ENCODE measurements at places on chromosomes 2 and 18.

DNA sequence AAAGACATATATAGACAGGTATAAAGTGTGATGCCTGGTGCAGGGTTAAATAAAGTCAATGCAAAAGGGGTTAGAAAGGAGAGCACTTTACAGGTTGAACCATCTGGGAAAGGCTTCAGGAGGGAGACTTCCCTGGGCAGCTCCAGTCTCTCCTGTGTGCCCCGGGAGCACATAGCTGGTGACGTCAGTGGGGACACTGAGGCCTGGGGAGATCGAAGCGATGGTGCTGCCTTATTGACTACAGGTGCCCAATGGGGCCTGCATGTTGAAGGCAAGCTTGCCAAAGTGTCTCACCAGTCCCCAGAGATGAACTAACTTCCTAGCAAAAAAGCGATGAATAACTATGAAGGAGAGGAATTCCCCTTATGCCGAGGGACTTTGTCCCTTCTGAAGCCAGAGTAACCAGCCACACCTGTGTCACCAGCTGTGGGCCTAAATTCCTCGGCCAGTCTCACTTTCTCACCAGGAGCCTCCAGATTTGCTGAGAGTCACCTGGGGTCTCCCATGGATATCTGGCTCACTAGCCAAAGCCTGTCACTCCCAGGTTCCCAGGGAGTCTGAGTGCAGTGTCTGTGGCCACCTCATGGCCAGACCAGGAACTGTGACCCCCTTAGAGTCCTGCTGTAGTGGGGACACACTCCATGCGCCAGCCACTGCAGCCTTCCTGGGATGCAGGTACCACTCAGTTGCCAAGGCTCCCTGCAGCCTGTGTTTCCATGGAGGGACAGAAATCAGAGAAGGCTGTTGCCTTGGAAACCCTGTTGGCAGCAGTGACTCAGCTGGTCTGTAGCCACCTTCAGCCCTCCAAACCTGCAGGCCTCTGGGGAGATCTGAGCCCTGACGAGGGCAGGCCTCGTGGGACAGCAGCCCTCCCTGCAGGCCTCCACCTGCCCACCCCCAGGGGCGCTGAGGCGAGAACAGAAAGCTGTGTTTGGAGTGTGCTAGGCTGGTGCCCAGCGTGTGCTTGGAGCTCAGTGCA lies 128.7 kb downstream of the CTIF start:
- DNase-seq = peak; percentile 64

DNA sequence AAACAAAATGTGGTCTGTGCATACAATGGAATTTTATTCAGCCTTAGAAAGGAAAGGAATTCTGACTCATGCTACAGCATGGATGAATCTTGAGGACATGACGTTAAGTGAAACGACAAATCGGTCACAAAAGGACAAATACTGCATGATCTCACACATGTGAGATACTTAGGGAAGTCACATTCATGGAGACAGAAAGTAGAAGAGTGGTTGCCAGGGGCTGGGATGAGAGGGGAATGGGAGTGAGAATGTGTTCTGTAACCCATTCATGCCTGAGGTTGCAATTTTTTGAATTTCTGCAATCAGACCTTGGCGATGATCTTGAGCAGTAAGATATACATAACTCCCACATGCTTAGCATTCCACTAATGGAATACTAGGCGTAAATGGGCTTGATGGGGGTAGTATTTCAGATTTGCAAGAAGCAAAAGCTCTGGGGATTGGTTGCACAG lies 22.0 kb downstream of the FHL2 start:
- DNase-seq = no peak

- DNase-seq = no peak
Observed at GRCh38 chr2:203878063-203878462, 10.5 kb downstream of the CTLA4 start.

DNA sequence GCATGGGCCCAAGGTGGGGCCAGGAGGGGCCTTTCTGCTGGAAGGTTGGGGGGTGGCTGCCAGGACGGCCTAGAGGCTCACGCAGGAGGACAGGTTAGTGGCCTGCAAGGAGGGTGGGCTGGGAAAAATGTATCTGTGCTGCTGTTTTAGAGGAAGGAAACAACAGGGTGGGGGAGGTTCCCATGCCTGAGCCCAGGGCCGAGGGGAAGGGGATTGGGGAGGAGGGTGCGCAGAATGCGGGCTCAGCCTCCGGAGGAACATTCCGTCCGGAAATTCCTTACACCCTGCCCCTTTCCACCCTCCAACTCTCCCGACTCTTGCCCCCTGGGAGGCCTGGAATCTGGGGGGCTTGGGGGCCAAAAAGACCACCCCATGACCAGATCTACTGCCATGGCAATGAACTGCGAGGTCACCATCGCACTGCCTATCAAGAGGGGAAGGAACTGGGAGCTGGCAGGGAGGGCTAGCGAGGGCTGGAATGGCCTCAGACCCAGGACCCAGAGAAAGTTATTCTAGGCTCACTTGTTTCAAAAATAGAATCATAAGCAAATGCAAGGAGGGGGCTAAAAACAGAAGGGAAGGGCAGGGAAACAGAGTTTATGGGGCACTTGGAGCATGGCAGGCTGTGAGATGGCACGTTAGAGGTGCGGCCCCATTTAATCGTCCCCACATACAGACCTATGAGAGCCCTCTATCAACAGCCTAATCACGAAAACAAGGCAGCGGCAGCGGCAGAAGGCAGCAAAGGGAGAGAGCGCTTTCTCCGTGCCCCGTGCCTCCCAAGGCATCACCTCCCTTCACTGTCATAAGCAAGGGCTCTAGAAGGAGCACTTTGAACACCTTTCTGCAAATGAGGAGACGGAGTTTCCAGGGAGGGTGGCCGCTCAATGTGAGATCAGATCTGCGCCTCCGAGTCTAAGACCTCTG lies 90.4 kb downstream of the TNS1 start:
- DNase-seq = no peak

GRCh38 chr2:6412533-6413091 lies 453.1 kb downstream of the CMPK2 start:
- no peak for DNase-seq

DNA sequence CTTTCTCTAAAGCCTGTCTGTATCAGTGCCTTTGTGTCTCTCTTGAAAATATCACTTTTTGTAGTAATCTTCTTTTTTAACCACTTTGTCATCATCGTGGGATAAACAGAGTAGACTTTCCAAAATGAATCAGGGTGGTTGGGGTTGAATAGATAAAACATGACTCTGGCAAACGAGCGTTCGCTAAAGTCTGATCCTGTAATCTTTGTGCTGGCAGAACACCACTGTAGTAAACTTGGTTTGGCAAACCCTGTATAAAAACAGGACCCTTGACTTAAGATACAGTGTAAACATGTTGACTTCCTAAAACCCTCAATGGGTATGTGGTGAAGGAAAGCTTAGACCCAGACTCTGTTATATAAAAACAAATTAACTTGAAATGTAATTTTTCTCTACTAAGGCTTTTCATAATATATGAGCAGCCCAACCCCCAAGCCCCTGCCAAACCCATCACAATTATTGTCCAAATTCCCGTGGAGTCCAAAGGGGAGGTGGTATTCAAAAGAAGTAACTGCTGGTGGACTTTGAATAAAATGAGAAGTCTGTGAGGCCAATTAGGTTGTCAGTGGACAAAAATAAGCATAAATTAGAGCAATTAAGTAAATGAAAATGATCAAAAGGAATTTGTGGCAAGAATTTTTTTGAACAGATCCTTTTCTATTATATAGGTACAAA lies 52.2 kb downstream of the COLEC12 start:
- no peak for DNase-seq

- no peak for DNase-seq
Observed at GRCh38 chr2:174330945-174331594, 3.7 kb upstream of the SP9 start.

DNA sequence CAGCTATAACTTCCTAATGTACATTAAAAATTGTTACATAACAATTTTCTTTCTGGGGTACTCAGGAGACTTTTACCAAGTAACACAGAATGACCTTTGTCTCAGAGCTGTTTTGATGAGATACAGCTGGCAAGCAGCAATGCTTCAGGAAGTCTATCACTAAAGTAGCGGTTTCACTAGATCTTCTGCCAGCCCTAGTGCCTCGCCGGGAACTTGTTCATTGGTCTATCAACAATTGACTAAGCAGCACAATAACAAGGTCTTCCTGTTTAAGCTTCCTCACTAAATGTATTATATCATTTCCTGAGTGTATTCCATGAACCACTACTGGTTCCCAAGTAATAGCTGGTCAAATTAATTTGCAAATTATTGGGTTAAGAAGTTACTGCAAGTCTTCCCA lies 69.2 kb downstream of the TRIP12 start:
- DNase-seq = no peak

GRCh38 chr18:46728219-46728930 lies 28.5 kb downstream of the ST8SIA5 start:
- DNase-seq = no peak

DNA sequence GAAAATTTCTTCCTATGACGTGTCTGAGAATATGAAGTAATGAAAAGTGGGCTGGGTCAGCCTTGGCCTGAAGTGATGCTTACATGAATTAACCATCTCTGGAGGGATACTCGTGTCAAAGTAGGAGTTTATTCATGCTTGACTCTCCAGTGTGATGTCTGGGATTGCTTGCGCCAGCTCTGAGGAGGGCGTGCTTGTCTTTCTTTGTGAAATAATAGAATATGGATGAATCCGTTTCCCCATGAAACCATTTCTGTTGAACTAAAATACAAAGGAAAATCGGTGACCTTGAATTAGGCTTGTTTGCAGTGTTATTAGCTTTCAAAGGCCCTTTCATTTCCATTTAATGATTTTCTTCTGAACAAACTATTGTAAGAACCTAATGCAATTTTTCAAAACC lies 77.9 kb downstream of the EML6 start:
- DNase-seq = no peak
